ENCODE measurements at places on chromosomes 13 and 19. TPM values are rescaled to one million over a fixed set of nuclear protein-coding genes. Genes with fewer than 3 reads are reported as not detected.

GRCh38 chr13:37142877-37143276, 37.4 kb upstream of the CSNK1A1L start:
- no peaks in the 10 kb centered on the region for H3K36me3 ChIP-seq
- no peak for DNase-seq
- no peak overlapping the region for H3K27ac ChIP-seq
- H3K4me1 ChIP-seq, result no peaks in the 10 kb centered on the region
- H3K4me3 ChIP-seq, result no peak overlapping the region

DNA sequence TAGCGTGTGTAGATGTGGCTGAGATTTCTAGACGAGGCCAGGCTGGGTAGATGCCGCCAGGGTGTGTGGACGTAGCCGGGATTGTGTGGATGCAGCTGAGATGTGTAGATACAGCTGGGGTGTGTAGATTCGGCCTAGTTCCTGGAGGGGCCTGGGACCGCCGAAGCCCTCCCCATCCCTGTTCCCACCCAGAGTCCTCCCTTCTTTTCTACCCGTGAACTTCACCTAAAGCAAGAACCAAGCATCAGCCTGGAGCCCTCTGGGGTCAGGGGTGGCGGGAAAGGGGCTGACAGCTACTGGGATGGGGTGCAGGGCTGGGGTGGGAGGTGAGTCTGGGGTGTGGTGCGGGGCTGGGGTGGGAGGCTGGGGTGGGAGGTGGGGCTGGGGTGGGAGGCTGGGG, 768 bp downstream of the TMPRSS9 start:
- H3K4me3 ChIP-seq, result no peak overlapping the region
- no peak for DNase-seq
- H3K27ac ChIP-seq, result no peak overlapping the region
- no peaks in the 10 kb centered on the region for H3K36me3 ChIP-seq
- no peaks in the 10 kb centered on the region for H3K4me1 ChIP-seq

- H3K4me1 ChIP-seq, result peaks cover 12% of the 10 kb centered on the region
- H3K4me3 ChIP-seq, result peak overlapping the region; percentile 58
- DNase-seq, result peak; percentile 95
- no peaks in the 10 kb centered on the region for H3K36me3 ChIP-seq
- H3K27me3 ChIP-seq, result no peaks in the 10 kb centered on the region
Observed at GRCh38 chr19:14005349-14006084, 603 bp downstream of the RFX1 start.

GRCh38 chr13:35930665-35931631, 200.2 kb downstream of the DCLK1 start:
- no peak for DNase-seq
- H3K4me3 ChIP-seq, result no peak overlapping the region
- H3K27ac ChIP-seq, result no peak overlapping the region
- no peaks in the 10 kb centered on the region for H3K27me3 ChIP-seq

DNA sequence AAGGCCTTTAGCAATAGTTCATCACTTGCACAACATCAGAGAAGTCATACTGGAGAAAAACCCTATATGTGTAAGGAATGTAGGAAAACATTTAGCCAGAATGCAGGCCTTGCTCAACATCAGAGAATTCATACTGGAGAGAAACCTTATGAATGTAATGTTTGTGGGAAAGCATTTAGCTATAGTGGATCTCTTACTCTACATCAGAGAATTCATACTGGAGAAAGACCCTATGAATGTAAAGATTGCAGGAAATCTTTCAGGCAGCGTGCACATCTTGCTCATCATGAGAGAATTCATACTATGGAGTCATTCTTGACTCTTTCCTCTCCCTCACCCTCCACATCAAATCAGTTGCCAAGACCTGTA, 19.8 kb downstream of the ZNF583 start:
- H3K27ac ChIP-seq, result no peak overlapping the region
- no peaks in the 10 kb centered on the region for H3K4me1 ChIP-seq
- DNase-seq, result no peak
- no peak overlapping the region for H3K4me3 ChIP-seq
- H3K36me3 ChIP-seq, result peaks cover 35% of the 10 kb centered on the region
- no peaks in the 10 kb centered on the region for H3K27me3 ChIP-seq

DNA sequence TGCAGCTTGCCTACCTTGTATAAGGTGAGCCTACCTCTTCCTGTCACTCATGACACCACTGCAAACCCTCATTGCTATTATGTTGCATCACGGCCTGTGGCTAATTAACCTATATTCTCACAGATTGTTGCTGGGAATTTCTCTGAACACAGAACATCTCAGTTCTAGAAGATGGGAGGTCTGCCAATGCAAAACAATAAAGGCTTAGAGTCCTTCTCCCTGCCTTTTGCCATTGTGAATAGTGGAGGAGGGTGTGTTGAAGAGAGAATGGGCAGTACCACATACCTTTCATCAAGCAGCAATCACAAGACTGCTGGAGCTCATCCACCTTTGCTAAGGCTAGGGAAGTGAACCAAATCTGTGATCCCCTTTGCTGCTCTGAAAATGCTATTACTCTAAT, 34.4 kb downstream of the WDFY2 start:
- no peaks in the 10 kb centered on the region for H3K36me3 ChIP-seq
- H3K4me1 ChIP-seq, result peaks cover 4% of the 10 kb centered on the region
- H3K27ac ChIP-seq, result no peak overlapping the region
- no peak overlapping the region for H3K4me3 ChIP-seq
- no peaks in the 10 kb centered on the region for H3K27me3 ChIP-seq

- no peak for DNase-seq
- no peaks in the 10 kb centered on the region for H3K36me3 ChIP-seq
- H3K4me1 ChIP-seq, result no peaks in the 10 kb centered on the region
- H3K4me3 ChIP-seq, result no peak overlapping the region
- H3K27ac ChIP-seq, result no peak overlapping the region
Observed at GRCh38 chr13:30502237-30502636, 36.5 kb upstream of the HMGB1 start.

- H3K27me3 ChIP-seq, result no peaks in the 10 kb centered on the region
- H3K4me3 ChIP-seq, result no peak overlapping the region
- no peaks in the 10 kb centered on the region for H3K4me1 ChIP-seq
- no peak overlapping the region for H3K27ac ChIP-seq
- H3K36me3 ChIP-seq, result no peaks in the 10 kb centered on the region
Observed at GRCh38 chr13:99922631-99923404, 48.7 kb downstream of the ZIC5 start.

- H3K27me3 ChIP-seq, result no peaks in the 10 kb centered on the region
- DNase-seq, result no peak
- no peak overlapping the region for H3K27ac ChIP-seq
- no peak overlapping the region for H3K4me3 ChIP-seq
- no peaks in the 10 kb centered on the region for H3K4me1 ChIP-seq
Observed at GRCh38 chr13:39563470-39563735, 39.6 kb downstream of the LHFPL6 start.

ZNF260 gene
- polyA plus RNA-seq, result 3.2 TPM

SERP2 gene
- polyA plus RNA-seq, result 4.6 TPM

Data from liver (tissue), 10 donors.